ENCODE measurements at places on chromosomes 2 and 18. TPM values are rescaled to one million over a fixed set of nuclear protein-coding genes. Genes with fewer than 3 reads are reported as not detected.

Gene DNAJC5G
- 0.19 TPM for total RNA-seq

Gene UGT1A1
- not detected for total RNA-seq

Gene SULT1C4
- not detected for total RNA-seq

Gene HOXD1
- not detected for total RNA-seq

Gene PROKR1
- total RNA-seq: not detected

Gene ALMS1
- 20.4 TPM for total RNA-seq

Gene PIEZO2
- not detected for total RNA-seq

Gene FBXO15
- total RNA-seq: 0.75 TPM

Gene HNMT
- total RNA-seq: not detected

Gene TMEM169
- total RNA-seq: 2.7 TPM

Gene SNED1
- 2.6 TPM for total RNA-seq

Gene C2orf66
- total RNA-seq: not detected

Gene COMMD1
- total RNA-seq: 33.0 TPM

Gene CNDP1
- total RNA-seq: not detected

Gene ZAP70
- 160 TPM for total RNA-seq

Gene SERPINB5
- total RNA-seq: not detected

Gene RFX8
- total RNA-seq: 1.0 TPM

Gene SCTR
- not detected for total RNA-seq

Gene CNOT9
- 87.3 TPM for total RNA-seq

Gene VIT
- not detected for total RNA-seq

Gene ANKRD29
- total RNA-seq: not detected

Gene HOXD4
- not detected for total RNA-seq

Gene ABHD1
- total RNA-seq: 0.29 TPM

Gene ORMDL1
- total RNA-seq: 49.8 TPM

Gene FKBP7
- total RNA-seq: 2.9 TPM

Gene LBH
- 109 TPM for total RNA-seq

Gene DLX1
- not detected for total RNA-seq

Gene CRYGD
- total RNA-seq: not detected

Gene CRACDL
- total RNA-seq: 0.31 TPM

Gene UGT1A3
- total RNA-seq: not detected

Gene IL1F10
- total RNA-seq: not detected
